ENCODE measurements at places on chromosomes 6 and 20.

GRCh38 chr6:130776287-130776925 is 50.8 kb upstream of the SMLR1 start:
- DNase-seq, result no peak

GRCh38 chr6:108800427-108800864 is 47.8 kb upstream of the ARMC2 start:
- peak; percentile 63 for DNase-seq

DNA sequence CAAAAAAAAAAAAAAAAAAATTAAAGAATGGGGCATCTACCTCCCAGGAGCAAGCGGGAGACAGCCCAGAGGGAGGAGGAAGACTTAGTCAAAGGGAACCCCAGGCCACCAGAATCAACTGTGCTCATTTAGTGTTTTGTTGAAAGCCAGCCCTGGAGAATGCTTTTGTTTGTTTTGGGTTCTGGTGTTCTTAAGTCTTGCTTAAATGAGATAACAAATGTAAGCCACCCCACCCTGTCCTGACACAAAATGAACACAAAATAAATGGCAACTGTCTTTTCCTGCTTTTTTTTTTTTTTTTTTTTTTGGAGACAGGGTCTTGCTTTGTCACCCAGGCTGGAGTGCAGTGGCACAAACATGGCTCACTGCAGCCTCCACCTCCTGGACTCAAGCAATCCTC is 165.0 kb upstream of the JARID2 start:
- no peak for DNase-seq

DNA sequence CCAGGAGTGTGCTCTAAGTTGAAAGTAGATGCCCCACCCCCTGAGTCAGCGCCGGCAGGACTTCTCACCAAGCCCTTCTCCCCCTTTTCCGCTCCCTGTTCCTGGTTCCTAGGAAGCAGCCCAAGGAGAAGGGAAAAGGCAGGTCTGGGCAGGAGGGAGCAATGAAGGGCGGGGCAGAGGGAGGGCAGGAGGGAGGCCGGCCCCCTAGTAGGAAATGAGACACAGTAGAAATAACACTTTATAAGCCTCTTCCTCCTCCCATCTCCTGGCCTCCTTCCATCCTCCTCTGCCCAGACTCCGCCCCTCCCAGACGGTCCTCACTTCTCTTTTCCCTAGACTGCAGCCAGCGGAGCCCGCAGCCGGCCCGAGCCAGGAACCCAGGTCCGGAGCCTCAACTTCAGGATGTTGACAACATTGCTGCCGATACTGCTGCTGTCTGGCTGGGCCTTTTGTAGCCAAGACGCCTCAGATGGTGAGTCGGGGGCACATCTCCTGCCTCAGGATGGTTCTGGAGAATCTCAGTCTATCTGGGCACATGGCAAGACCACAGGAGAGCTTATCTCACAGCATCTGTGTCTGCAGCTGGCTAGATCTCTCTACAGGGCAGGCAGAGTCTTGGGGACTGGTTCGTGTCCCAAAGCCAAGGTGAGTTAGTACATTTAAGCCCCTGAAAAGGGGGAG is at the start of gene PROCR:
PROCR (plus strand) TSS at position 320 of the 681 bp plus-strand sequence; CDS start at position 403, 83 bp downstream.
- DNase-seq, result peak; percentile 24

DNA sequence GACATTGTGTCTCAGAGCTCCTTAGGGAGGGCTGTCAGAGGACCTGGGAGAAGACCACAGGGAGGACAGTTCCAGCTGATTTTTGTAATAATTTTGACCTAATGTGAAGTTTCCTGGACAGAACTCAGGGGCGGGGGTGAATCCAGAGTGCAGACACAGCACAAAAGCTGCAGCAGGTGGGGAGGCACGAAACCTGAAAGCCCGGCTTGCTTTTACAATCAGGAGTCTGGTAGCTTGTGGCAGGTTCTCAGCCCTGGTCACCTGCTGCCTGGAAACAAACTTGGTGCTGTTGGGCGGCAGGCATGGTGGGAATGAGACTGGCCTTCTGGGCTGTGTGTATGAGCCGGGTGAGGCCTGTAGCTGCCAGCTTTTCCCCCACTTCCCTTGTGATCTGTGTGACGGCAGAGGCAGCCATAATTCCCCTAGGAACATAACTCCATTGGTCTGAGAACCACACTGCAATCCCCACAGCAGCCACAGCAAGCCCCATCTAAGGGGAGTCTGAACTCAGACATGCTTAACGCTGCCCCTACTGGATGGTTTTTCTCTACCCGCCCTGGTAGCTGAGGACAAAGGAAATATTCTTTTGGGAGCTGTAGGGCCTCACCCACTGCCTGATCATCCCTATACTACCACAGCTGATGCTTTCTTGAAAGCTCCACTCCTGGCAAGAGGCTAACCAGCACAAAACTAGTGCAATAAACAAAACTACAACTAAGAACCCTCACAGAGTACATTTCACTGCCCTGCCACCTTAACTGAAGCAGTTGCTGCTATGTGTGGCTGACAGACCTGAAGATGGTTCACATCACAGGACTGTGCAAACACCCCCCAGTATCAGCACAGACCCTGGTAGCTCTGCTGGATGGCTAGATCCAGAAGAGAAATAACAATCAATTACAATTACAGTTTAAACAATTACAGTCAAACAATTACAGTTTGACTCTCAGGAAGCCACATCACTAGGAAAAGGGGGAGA is 1055.1 kb upstream of the GJE1 start:
- no peak for DNase-seq

Measured in midbrain (tissue), 1 donor.